ENCODE measurements at places on chromosomes 3 and 15. TPM values are rescaled to one million over a fixed set of nuclear protein-coding genes. Genes with fewer than 3 reads are reported as not detected.

GRCh38 chr15:68489421-68489820 lies 57.5 kb upstream of the ITGA11 start:
- no peak for DNase-seq

GRCh38 chr15:84985158-84985557 lies 3.5 kb downstream of the PDE8A start:
- DNase-seq, result no peak

DNA sequence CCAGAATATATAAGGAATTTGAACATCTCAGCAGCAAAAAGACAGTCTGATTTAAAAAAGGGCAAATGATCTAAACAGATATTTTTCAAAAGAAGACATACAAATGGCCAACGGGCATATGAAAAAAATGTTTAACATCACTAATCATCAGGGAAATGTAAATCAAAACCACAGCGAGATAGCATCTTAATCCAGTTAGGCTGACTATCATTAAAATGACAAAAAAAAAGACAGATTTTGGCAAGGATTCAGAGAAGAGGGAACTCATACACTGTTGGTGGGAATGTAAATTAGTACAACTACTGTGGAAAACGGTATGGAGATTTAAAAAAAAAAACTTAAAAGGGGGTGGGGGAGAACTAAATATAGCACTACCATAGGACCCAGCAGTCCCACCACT lies 47.9 kb downstream of the RNF13 start:
- no peak for DNase-seq

DNA sequence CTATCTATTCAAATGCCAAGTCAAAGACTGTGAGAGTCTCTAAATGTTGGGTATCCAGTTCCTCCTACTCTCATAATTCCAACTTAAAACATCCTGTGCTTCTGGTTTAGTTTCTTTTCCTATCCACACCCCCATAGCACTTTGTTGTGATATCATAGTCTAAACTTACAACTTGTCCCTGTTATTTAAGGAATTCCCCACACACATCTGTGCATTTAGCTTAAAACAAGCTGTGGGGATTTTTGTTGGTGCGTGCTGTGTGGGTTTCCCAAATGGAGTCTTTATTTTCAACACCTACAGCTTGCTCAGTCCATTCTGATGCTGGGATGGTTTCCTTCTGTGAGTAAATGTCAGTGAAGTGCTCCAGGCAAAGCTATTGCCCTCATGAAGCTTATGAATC lies 167.3 kb downstream of the GMNC start:
- no peak for DNase-seq

Gene SPATA12
- not detected for total RNA-seq

Data from activated CD8-positive, alpha-beta T cell treated with anti-CD3 and anti-CD28 coated beads, Interleukin-2, amount 10 ng/mL, durations not matched to agents 7 days and 5 days (primary cell).